Renal cortex interstitium (tissue), 15 donors: ENCODE measurements at places on chromosomes 7 and 10. TPM values are rescaled to one million over a fixed set of nuclear protein-coding genes. Genes with fewer than 3 reads are reported as not detected.

DNA sequence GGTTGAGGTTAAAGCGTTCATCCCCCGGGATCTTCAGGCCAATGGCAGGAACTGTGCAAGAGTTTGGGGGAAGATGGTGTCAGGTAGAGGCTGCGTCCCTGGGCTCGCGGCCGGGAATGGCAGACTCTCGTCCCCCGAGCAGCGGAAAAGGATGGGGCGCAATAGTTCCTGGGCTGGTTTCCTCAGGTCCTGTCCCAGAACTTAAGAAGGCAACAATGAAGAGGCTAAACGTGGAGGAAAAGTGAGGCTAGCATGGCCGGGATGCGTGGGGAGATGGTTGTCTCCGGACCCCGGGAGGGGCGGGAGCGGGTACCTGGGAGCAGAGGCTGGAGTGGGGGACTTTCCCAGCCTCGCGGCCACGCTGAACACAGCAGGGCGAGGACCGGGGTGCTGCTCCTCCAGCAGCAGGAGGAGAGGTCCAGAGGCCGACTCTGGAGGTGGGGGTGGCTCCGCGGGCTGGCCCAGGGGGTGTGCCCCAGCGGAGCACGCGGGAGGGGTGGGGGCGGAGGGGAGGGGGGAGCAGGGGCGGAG is 882 bp downstream of the IRF5 start:
- DNase-seq: no peak

- no peak for DNase-seq
Measured at GRCh38 chr10:51950371-51950995, 251.1 kb upstream of the CSTF2T start.

- no peak for DNase-seq
Measured at GRCh38 chr10:55169493-55169892, 368.5 kb upstream of the PCDH15 start.

DNA sequence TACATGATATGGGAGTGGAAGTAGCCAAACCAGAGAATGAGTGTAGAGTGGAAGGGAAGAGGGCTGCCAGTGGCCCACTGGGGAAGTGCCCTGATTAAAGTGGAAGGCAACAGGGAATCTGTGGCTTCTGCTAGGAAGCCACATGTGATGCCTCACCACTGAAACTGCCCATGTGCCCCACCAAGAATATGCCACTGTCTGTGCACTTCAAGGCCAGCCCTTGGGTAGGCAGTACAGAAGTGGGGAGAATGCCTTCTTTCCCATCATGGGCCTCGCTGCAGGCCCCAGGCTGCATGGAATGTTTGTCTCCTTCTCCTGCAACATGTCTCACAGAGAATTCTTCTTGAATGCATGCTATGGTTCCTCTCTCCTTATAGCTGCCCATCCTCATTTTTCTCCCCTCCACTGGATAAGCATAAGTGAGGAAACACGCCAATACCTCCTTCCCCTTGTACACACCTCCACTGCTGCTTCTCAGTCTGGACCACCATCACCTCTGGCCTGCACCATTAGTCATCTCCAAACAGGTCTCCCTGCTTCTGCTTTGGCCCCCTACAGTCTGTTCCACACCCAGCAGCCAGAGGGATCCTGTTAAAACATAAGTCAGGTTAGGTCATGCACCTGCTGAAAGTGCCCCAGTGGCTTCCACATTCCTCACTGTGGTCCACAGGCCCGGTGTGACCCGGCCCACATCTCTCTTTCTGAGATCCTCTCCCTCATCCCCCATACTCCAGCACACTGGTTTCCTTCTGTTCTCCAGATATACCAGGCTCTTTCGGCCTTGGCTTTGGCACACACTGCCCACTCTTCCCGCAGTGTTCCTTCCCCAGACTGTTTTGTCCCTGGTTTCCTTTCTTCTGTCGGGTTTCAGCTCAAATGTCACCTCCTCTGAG is 37.1 kb downstream of the SNX10 start:
- no peak for DNase-seq

GRCh38 chr10:128660726-128661125 is 534.5 kb upstream of the MKI67 start:
- DNase-seq: no peak

GRCh38 chr10:102396730-102397151 is 1.2 kb downstream of the NFKB2 start:
- no peak for DNase-seq

DNA sequence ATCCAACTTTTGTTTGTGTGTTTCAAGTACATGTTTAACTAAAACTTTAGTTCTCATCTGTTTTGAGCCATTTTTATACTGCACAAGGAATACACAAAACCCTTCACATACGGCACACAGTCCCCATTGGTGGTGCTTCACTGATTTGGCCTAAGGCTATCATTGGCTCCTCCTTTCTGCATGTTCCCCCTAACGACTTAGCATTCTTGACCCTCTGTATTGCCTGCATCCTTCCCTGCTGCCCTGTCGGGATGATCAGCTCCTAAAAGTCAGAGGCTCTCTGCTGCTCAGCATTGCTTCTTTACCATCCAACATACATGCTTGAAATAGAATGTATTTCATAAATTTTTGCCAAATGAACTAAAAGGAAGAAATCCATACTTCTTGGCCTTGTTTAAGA is 111.4 kb upstream of the ABCB5 start:
- no peak for DNase-seq

DNA sequence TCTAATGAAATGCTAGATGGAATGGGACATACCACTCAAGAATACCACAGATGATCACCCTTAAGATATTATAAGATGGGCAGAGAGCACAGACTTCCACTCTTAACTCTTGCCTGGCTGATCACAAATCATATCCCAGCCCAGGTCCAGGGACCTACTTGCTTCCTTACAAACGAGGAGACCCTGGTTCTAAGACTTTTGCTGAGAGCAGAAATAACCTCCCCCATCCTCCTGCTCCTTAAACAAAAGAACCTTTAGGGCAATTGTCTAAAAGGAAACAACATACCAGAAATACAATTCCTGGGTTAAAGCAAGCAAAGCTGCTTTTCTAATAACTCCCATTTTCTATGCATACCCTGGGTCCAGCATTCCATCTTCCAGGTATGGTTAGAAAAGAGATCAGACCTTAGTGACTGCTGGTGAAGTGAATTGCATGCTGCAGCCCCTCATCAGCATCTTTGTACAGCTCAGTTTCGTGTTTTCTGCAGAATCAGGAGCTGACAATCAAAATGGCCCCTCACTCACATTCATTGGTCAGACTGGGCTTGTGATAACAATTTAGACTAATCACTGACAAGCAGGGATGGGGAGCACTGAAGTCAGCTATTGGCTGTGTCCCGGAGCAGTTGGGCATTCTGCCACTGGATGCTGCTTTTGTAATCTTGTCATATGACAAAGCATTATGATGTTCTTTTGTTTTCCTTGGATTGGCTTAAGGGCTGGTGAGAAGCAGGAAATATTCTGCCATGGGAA is 14.6 kb downstream of the IFIT3 start:
- no peak for DNase-seq

- no peak for DNase-seq
Measured at GRCh38 chr10:58963101-58963534, 213.3 kb upstream of the PHYHIPL start.

DNA sequence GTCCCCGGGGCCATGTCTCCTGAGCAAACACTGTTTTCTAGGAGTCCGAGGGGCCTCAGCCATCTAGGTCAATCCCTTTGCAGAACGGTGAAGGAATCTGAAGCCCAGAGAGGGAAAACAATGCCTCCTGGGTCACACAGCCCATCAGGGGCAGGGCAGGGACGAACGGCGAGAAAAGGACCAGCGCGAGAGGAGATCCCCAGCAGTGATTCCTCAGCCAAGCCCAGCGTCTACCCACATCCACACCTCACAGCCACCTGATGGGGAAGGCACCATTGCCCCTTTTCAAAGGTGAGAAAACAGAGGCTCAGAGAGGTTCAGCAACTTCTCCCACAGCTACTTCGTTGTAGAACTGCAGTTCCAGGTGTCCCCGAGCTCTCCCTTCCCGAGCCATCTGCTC is 17.9 kb upstream of the PSMG3 start:
- DNase-seq: no peak

DNA sequence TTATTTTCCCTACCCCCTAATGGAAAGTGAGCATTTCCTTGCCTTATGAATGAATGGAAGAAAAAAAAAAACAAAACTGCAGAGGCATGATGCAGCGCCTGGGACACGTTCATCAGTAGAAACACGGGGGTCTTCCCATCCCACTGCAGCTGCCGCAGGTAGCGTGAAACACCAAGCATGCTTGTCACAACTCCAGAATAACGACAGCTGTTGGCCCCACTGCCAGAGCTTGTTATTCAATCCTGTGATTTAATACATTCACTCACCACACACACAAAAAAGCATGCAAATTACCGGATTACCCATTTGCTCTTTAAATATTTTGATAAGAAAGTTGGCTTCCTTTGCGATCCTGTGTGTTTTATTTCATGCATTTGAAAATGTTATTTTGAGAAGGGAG is 48.4 kb upstream of the GNA12 start:
- DNase-seq: no peak

GRCh38 chr10:63537536-63537935 is 16.3 kb downstream of the REEP3 start:
- no peak for DNase-seq

GRCh38 chr7:3280946-3281656 is 20.0 kb upstream of the SDK1 start:
- DNase-seq: no peak

DNA sequence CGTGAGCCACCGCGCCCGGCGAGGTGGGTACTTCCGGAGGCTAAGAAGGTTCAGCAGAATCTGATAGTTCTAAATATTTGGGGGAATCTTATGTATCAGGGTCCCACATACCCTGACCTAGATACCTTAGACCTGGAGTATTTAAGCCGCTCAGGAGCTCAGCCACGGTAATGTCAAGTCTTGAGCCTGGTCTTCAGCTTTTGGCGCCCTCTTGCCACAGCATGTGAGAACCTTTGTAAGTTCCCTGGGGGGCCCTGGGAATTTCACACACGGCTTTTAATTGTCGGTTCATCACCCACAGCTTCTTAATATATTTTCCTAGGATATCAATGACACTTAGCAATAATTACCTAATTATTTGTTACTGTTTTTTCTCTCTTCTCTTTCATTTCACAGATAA is 324.3 kb upstream of the GALNT17 start:
- no peak for DNase-seq

DNA sequence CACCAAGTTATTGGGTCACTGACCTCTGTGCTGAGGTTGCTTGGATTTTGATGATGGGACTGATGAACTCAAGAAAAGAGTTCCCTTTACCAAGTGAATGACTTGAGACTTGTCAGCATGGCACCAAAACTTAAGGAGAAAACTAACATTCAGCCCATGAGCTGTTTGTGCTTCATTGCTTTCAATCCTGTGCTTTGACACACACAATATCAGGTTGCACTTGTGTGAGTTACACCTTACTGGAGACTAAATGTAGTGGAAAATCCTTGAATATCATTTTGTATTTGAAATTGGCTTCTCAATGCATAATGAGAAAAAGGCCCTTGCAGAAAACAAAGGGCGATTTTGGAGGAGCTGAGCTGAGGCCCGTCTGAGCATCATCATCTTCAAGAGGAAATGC is 2.7 kb downstream of the BAG3 start:
- no peak for DNase-seq

DNA sequence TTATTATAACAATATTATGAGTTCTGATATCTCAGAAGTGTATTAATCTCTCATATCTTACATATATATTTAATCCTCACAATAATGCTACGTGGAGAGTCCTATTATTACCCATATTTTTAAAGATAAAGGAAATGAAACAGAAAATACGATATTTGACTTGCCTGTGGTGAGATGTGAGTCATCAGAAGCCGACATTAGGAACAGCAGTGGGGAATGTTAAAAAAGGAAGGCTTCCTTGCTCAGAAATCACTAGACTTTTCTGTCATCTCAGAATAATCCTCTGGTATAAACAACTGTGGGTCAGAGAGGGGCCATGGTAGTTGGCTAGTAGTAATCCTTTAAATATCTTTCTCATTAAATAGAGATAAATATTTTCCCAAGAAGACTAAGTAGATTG is 402.3 kb upstream of the PCDH15 start:
- no peak for DNase-seq

DNA sequence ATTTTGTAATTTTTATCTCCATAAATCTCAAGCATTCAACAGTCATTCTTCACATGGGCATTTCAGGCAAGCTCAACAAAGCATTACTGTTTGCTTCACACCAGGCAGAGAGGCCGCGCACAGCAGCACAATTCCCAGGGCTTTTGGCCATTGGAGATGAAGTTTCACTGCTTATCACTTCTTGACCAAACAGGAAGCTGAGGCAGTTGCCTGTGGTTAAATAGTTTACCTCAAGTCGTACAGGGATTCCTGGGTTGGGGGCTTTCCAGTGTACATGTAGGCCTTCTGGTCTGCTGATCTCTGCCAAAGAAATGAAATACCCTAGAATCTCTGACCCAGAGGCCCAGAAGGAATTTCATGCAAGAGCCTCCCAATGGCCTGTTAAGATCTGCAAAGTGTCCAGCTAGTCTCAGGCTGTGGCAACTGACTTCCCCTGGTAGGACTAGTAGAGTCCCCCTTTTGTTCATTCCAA is 11.2 kb upstream of the PRDX3 start:
- DNase-seq: no peak

GRCh38 chr10:5525561-5526341 is 990 bp downstream of the CALML3 start:
- no peak for DNase-seq

GRCh38 chr7:27560706-27561235 is 101.9 kb downstream of the HIBADH start:
- DNase-seq: no peak

GRCh38 chr7:30330134-30331111 is 46.0 kb downstream of the ZNRF2 start:
- DNase-seq: no peak

DNA sequence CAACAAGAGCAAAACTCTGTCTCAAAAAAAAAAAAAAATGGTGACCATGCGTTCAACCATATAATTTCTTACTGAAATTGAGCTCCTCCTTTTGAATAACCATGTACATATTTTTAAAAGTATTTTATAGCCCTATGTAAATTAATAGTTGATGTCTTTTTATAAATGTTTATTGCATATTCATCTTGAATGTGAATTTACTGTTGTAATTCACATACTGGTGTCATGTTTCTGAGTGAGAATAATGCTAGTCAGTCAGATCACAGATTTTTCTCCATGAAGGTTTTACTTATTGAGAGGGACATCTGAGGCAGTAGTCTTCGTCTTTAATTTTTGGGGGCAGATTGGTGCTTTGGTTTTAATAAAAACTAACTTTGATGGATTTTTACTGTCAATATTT is 112.2 kb downstream of the SVOPL start:
- no peak for DNase-seq

OR6B1 gene
- polyA plus RNA-seq: not detected

ASIC3 gene
- 2.5 TPM for polyA plus RNA-seq

STAM gene
- polyA plus RNA-seq: 30.5 TPM

CEP55 gene
- 12.2 TPM for polyA plus RNA-seq

TFR2 gene
- polyA plus RNA-seq: 1.1 TPM

RBP3 gene
- polyA plus RNA-seq: 0.16 TPM

HGF gene
- polyA plus RNA-seq: 3.1 TPM

CHAT gene
- not detected for polyA plus RNA-seq

GNAT3 gene
- not detected for polyA plus RNA-seq

SLC16A9 gene
- polyA plus RNA-seq: 50.2 TPM

CPN1 gene
- polyA plus RNA-seq: 3.1 TPM

STAG3 gene
- polyA plus RNA-seq: 33.8 TPM

ABCC2 gene
- 10.3 TPM for polyA plus RNA-seq

CFAP58 gene
- 0.51 TPM for polyA plus RNA-seq
